ENCODE measurements at places on chromosomes 1 and 21.

DNA sequence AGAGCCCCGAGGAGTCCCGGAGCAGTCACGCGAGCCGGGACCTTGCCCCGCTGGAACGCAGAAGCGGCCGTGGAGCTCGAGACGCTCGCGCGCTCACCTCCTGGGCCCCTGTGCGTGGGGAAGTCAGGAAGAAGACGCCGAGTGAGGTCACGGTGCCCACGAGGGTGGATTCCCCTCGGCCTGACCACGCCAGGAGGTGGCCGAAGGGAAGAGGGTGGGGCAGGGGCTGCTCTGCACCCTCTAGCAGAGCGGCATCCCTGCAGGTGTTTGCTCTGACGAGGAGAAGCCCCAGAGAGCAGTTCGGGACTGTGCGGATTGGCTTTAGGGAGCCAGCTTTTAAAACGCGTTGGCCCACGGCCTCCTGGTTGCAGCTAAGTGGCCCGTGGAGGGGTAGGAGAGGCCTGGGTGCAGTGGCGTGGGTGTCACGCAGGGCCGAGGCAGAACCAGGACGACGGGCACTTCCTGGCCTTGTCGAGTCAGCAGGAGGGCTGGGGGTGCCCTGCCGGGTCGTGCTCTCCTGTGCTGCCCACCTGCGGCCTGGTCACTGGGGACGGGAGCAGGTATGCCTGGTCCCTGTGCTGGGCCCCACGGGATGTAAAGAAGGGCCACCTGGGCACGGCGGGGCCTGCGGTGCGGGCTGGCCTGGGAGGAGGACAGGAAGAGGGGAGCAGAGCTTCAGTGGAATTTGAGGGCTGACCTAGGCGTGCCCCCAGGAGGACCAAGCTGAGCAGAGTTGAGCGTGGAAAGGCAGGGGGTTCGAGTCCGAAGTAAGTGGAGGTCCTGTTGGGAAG lies 1.0 kb downstream of the PDXK start:
- no peak for DNase-seq

- DNase-seq = no peak
Observed at GRCh38 chr1:201206176-201206575, 15.6 kb downstream of the IGFN1 start.

DNA sequence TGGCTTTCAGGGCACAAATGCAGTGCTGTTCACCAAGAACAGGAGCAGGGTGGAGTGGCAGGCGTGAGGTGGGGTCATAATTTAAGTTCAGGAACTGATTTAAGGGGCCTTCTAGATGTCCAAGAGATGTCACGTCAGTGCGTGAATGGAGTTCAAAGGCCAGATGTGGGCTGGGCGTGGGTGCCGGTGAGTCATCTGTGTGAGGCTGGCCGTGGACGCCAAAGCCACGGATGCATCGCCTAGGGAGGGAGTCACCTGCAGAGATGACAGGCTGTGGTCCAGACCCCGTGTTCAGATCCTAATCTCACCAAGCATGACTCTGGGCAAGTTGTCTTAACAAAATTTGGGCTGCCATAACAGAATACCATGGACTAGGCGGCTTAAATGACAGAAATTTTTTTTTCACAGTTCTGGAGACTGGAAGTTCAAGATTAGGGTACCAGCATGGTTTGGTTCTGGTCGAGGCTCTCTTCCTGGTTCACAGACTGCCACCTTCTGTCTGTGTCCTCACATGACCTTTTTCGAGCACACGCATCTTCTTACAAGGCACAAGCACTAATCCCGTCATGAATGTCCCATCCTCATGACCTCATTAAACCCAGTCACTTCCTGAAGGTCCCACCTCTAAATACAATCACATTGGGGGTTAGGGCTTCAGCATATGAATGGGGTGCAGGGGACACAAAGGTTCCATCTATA lies 109.6 kb downstream of the PRDM2 start:
- peak; percentile 23 for DNase-seq

- DNase-seq = peak; percentile 96
Observed at GRCh38 chr1:7265771-7266371, 480.6 kb downstream of the CAMTA1 start.

DNA sequence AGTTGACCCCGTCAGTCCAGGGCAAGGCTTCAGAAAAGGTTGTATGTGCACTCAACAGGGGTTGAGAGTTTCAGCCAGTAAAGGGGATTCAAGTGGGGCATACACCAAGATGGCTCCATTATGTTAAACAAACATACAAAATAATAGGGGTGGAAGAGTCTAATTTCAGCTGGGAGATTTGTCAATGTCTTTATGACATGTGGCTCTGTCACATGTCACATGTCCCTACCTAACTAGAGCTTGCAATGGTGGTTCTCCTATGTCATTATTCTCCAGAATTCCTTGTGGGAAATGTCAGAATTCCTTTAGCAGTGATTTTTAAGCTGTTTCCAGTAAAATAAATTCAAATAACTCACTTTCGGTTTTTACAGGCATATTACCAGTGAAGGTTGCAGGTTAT lies 392.0 kb upstream of the ADGRL4 start:
- DNase-seq = no peak

GRCh38 chr1:9731561-9731960 lies 80.0 kb downstream of the PIK3CD start:
- DNase-seq = no peak

DNA sequence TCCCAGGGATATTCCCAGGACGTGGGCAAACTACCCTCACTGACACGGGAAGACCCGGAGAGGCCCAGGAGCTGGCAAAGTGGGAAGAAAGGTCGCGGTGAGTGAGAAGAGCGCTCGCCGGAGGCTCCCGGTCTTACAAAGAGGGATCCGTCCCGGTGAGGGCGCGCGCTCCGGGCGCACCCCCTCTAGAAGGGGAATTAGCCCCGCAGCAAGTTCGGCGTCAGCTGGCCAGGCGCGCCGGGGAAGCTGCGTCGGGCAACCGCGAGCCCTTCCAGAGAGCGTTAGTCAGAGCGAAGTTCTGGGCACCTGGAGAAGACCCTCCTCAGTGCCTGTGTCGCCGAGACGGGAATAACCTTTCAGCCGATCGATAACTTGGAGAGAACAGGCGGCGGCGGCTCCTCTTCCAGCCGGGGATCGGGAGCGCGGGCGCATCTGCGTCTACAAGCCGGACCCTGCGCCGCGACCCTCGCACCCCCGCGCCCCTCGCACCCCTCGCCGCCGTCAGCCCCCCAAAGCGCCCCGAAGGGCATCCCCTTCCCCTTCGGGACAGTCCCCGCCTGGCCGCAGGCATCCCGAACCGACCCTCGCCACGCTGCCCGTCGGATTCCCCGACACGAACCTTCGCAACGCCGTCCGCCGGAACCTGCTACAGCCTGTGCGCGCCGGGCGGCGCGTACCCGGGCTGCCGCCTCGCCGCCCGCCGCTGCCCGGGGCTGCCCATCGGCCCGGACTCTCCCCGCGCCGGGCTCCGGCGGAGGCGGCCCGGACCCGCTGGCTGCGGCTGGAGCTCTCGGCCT lies 485 bp downstream of the SIPA1L2 start:
- peak; percentile 3 for DNase-seq

GRCh38 chr1:245444147-245444828 lies 289.5 kb downstream of the KIF26B start:
- DNase-seq = no peak

- DNase-seq = no peak
Observed at GRCh38 chr1:30589083-30589482, 134.3 kb downstream of the MATN1 start.

DNA sequence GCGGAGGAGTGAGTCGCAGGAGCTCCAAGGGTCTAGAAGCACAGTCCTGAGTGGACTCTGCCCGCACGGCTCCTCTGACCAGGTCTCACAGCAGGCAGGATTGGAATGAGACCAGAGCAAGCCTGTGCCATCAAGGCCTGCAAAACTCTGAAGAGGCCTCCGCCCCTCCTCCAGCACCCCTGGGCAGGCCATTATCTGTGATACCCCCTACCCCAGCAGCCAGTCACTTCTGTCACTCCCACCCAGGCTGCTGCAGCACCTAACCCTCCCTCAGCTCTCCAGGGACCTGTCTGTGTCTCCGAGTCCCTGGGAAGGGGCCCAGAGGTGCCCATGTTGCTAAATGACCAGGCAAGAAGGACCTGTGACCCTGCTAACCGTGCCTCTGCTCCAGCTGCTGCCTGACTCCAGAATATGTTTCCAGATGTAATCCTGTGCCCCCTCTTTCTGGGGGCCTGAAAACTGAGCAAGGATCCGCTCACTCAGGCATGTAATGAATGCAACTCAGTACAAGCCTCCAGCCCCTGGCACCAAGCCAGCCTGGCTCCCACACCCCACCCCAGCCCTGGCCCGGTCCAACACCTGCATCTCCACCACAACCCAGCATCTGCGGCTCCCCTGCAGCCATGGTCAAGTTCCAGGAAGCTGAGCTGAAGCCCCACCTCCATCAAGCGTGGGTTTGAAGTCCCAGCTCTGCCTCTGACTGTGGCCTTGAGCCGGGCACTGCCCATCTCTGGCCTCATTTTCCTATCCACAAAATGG lies 22.1 kb upstream of the COL16A1 start:
- DNase-seq = no peak

DNA sequence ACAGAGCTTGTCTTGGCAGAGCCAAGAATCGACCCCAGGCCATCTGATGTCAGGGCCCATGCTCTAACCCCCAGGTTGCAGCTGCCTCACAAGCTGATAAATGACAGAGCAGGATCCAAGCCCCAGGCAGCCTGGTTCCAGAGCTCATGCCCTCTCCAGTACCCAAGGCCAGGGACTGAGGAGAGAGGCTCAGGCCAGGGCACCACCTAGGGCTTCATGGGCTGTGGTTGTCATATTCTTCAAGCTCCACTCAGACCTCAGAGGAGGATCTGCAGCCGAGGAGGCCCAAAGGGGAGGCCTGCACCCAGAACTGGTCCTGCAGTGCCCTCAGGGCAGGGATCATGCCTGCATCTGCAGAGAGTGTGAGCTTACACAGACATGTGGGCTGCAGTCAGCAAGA lies 301.1 kb downstream of the MATN1 start:
- DNase-seq = no peak

GRCh38 chr1:63698001-63698838 lies 75.6 kb upstream of the ROR1 start:
- DNase-seq = no peak

DNA sequence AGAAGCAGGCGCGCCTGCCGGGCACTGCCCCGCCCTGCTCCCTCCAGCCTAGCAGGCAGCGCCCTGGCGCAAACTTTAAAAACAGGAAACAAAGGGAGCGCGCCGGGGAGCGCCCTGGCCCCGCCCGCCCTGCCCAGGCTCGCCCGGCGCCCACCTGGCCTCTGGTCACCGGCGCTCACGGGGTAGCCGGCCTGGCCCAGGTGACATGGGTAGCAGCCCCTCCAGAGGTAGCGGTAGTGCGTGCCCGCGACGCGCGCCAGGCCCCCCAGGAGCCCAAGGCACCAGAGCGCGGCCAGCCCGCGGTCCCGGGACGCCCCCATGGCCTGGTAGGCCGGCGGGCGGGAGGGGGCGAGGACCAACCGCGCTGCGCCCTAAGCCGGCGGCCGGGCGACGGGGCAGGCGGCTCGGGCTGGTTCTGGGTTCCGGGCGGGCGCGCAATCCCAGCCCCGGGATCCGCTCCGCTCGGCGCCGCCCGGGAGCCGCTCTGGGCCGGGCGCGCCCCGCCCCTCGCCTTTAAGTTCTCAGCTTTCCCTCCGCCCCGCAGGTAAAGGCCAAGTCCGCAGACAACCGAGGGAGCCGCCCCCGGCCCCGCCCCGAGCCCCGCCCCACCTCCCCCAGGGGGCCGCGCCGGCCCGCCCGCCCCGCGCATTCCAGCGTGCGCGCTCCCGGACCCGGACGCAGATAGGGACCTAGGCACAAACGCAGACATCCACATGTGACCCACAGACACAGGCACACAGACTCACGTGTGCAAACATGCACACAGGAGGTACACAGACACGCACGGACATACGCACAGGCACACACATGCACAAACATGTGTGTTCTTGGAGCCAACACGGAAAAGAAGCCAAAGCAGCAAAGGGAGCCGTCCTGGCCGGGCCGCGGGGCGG lies 76.7 kb downstream of the ARHGEF16 start:
- DNase-seq = peak; percentile 8

DNA sequence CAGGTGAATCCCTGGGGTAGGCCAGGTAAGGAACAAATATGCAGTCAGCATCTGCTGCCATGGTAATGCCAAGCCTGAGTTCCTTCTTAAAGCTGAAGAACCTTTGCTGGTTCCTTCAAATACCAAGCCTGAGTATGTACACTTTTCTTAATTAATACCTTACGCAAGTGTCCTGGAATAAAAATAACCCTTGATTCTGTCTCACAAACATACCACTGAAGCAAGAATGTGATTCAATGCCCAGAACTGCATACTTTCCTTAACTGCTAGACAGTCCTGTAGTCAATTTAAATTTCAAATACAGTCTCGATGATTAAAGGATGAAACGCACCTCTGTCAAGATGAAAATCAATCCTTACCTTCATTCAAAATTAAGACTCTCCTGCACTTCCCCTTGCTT lies 634.0 kb upstream of the CHRM3 start:
- DNase-seq = no peak

GRCh38 chr1:43243299-43243698 lies 26.5 kb upstream of the TMEM125 start:
- no peak for DNase-seq

DNA sequence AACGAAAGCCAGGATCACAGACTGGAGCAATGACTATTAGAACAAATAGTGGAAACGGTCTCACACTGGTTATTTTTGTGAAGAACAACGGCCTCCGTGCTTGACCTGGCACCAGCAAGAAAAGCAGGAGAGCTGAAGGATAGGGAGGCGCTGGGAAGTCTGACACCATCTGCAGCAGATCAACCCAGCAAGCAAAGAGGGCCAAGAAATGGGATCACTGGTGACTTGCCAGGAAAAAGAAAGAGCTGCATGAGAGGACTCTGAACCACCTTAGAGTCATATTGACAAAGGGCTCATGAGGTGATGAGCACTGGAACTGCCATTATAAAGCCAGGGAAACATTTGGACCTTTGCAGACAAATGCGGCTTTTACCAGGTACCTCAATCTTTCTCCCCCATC lies 25.0 kb downstream of the MTOR start:
- no peak for DNase-seq

GRCh38 chr1:203152158-203153034 lies 23.2 kb downstream of the MYBPH start:
- peak; percentile 57 for DNase-seq

DNA sequence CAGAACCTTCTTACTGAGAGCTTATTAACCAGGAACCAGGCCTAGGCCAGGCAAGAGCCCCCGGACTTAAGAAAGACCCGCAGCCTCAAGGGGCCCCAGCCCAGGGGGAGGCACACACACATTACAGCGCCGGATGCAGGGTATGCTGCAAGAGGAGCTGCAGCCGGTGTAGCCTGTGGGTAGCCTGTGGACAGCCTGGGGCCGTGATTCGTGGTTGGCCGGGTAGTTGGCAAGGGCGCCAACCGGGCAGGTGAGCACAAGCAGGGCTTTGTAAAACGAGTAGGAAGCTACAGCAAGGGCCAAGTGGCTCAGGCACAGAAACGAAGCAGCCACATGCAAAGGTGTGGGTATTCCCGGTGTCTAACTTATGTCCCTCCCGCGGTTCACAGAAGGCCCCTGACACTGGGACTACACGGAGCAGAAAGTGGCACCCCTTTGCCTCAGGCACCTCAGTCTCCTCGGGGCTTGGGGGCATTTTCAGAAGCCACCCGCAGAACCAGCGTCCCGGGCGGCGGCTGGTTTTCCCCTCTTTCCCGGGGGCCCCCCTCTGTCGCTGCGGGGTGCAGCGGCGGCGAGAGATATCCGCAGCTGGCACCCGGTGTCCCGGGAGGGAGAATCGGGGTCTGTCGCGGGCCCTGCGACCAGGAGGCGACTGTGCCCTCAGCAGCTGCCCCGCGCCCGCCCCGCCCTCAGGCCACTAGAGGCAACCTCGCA lies 40.8 kb downstream of the KIAA1614 start:
- DNase-seq = no peak

- DNase-seq = no peak
Observed at GRCh38 chr21:36713746-36714145, 14.8 kb downstream of the SIM2 start.

GRCh38 chr1:145784409-145784808 lies 39.5 kb downstream of the RNF115 start:
- no peak for DNase-seq
